GM13976 (cell line): ENCODE measurements at places on chromosomes 2 and 18.

- no peak for DNase-seq
Observed at GRCh38 chr2:111663471-111664274, 220.3 kb downstream of the ANAPC1 start.

- no peak for DNase-seq
Observed at GRCh38 chr2:72524071-72524470, 301.8 kb downstream of the EXOC6B start.

DNA sequence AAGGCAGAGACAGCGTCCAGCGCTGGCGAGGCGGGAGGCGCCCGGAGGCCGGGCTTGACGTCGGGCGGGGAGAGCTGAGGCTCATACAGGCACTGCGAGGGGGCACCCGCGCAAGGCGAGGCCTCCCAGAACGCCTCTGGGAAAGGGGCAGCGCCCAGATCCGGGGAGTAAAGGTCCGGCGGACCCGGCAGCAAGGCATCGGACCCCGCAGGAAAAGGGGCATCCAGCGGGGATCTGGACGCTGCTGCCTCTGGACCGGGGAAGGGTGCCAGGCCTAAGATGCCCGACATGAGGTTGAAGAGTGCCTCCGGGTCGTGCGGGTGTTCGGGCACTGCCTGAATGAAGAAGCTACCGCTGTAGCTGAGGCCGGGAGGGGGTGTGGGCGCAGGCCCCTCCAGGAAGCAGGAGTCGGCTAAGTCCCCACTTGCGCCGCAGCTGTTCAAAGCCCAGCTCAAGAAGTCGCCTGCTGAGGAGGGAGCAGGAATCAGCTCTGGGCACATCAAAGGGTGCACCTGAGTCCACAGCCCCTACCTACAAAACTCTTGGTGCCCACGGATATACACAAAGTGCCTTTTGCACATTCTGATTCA is 937 bp downstream of the EGR4 start:
- DNase-seq = peak; percentile 34

DNA sequence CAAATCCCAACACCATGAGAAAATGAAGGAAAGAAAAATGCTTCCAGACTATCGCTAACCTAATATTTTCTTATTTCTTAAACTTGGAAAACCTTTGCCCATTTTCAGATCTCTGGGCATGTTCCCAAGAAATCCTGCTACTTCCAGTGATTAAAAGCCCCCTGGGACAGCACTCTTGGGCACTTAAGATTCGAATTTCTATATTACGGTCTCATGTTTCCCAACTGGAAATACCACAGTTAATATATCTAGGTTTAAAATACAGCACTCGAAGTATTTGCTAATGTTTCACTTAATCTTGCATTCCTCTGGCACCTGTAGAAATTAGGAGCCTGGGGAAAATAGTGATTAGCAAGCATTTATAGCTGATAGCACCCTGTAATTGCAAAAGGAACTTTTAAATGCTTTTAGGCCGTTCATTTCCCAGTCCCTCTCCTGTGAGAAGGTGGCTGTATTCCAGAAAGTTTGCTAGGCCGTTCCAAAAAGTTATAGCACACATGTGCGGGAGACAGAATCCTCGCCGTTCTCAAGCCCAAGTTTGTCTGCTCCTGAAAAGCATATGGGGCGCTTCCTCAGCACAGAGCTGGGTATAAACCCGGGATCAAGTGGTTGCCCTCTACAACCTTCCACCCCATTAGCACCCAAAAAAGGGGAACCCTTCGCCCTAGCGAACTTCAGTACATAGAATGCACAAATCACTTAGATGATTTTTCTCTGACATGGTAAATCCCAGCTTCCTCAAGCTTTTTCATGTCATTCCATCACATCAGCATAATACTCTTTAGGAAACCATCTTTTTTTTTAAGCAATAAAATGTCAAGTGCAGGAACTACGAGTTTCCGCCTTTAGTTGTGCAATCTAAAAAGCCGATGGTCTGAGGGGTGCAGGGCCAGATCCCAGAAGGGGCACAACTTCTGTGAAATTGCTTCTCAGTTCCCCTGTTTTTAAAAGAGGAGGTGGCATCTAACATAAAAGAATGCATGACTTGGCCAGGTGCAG is 60.6 kb downstream of the DIPK1C start:
- no peak for DNase-seq

- no peak for DNase-seq
Observed at GRCh38 chr2:3633982-3634595, 23.9 kb upstream of the ALLC start.

DNA sequence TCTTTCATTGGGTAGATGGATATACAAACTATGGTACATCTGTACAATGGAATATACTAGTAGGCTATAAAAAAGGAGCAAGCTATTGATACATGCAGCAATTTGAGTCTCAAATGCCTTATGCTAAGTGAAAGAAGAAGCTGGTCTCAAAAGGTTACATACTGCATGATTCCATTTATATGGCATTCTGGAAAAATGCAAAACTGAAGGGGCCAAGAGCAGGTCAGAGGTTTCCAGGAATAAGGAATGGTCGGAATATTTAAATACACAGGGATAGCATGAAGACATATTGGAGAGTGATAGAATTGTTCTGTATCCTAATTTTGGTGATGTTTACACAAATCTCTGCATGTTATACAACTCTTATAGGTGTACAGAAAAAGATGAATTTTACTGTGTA is 85.8 kb downstream of the BABAM2 start:
- no peak for DNase-seq

- no peak for DNase-seq
Observed at GRCh38 chr2:189175869-189176433, 3.6 kb downstream of the COL5A2 start.
